ENCODE measurements at places on chromosomes 5 and 9.

GRCh38 chr5:10031817-10032216, 217.9 kb downstream of the ATPSCKMT start:
- DNase-seq, result no peak

DNA sequence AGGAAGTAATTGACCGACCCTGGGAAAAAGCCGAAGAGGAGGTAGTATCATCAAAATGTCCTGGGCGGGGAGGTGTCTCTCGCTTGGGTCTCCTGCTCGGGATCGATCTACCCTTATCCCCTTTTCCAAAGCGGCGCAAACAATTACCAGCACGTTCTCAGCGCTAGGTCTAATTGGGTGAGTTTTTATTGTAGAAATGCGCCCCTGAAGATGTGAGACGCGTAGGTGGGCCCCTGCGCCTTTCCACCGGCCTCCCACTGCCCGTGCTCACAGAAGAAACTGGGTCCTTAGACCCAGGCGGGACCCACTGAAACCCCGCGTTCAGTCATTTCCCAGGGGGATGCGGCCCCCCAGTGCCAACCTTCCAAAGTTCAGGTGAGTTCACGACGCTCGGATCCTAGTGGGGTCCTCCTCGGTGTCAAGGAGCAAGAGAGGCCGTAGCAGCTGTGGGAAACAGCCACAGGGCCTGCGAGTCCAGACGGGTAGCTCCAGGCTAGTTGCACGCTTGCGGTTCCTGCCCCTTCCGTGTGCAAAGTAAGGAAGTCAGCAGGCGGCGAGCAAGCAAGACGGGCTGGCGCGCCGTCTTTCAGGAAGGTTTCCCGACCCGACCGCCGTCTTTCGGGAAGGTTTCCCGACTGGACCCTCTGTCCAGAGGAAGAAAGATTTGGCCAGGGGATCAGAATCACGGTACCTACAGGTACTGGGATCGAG, 1.5 kb downstream of the SMIM32 start:
- no peak for DNase-seq

- DNase-seq, result peak; percentile 31
Observed at GRCh38 chr5:34008802-34009201, 952 bp upstream of the AMACR start.

DNA sequence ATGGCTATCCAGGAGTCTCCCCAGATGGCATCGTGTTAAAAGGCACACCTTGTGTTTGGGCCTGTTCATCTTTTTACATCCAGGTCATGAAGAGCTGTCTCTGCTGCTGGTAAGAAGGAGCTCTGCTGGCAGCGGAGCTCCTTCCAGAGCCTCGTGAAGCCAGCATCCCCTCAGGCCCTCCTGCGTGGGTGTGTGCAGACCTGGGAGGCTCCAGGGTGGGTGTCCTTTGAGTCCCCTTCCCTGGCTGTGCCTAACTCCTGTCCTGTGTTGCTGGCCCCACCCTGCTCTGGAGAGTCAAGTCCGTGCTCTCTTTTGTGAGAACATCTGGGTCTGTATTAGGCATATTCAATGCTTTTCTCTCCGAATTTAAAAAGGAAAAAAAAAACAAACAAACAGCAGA, 149.6 kb upstream of the IRX2 start:
- no peak for DNase-seq

DNA sequence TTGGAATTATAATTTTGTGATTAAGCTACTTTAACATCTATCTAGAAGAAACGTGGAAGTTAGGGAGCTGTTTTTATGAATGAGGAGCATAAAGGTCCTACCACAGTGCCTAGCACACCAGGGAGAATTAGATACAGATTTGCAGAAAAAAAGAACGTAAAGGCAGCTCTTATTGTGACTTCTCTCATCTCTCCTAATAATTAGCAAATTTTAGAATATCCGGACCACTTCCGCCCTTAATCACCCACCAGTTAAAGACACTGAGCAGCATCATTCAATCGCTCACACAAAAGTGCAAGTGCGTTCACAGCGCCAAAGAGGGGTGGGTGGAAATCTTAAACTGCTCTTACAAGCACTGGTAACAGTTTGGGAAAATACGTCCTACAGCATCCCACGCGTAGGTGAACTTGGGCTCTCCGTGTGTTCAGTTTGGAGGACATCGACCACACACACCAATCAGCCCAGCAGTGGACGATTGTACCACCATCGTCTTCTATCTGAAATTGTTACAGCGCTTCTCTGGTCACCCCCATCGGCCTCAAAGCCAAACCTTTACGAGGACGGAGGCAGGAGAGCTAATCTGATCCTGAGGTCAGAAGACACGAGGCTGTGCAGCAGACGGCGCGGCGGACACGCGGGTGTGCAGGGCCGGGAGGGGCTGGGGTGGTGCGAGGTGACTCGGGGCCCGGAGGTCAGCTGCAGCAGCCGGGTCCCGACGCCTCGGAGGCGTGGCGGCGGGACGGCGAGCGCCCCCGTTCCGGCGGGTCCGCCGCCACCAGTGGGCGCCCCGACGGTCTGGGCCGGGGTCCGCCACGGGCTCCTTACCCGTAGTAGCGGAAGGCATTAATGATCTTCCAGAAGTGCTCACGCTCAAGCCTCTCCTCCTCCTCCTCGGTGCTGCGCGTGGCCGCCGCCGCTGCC, 646 bp downstream of the CARNMT1 start:
- DNase-seq, result peak; percentile 25

DNA sequence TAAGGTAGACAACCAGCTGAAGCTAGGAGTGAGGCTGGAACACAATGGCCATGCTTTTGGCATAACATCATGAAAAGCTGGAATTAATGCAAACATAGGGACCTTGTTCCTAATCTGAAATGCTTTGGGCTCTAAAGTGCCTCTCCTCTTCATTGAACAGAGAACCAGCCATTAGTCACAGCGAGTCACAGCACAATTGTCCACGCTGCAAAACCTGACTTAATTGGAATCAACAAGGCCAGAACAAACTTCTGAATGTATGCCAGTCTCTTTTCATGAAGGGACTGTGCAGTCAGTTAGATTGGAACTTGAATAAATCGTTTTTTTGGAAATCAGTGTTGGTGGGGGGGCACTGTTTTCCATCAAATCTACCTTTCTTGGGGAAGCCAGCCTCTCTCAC, 96.5 kb downstream of the JAKMIP2 start:
- DNase-seq, result no peak

GRCh38 chr5:40437452-40437861, 242.3 kb upstream of the PTGER4 start:
- no peak for DNase-seq

DNA sequence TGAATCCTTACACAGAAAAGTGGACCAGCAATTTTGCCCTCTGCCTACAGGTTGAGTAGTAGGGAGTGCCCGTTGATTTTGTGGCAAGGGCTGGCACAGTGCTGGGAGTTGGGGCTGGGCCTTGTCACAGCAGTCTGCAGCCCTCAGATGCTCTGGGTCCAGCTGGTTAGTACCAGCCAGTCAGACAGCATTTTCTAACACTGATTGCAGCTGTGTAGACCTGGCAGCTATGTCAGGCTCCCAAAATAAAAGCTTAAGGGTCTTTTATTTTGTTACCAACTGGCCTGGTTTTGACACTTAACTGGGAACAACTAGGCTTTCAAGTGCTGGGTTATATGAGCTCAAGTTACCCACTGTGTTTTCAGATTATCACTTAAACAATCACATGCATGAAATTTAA, 57.7 kb downstream of the MAT2B start:
- no peak for DNase-seq

DNA sequence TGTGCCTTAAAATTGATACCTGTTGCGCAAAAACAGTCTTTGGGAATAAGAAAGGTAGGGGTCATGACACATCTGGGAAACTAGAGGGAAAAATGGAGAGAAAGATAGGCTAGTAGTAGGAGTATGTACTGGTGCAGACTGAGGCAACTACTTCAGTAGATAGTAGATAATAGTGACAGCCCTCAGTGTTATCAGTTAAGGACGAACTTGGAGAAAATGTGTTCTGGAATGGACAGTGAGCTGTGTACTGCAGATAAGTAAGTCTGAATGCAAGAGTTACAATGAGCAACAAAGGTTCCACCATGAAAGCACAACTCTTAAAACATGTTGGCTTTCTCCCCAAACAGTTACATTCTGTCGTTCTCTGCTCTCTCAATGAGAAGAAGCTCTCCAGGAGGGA, 6.5 kb upstream of the INSL6 start:
- no peak for DNase-seq

DNA sequence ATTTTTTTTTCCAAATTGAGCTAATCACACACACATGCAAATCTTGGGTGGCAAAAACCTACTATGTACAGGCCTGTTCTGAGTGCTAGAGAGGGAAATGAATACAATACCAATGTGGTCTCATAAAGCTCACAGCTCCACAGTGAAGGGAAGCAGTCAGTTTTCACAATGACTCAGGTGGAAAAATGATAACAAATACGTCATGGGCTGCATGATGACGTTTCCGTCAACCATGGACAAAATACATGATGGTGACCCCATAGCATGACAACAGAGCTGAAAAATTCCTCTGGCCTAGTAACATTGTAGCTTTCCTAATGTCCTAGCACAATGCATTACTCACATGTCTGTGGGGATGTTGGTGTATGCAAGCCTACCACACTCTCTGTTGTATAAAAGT, 252.5 kb downstream of the TRIM32 start:
- no peak for DNase-seq

GRCh38 chr9:20255052-20255451, 367.2 kb downstream of the MLLT3 start:
- DNase-seq, result no peak

GRCh38 chr5:31736127-31736526, 97.2 kb downstream of the PDZD2 start:
- DNase-seq, result no peak

DNA sequence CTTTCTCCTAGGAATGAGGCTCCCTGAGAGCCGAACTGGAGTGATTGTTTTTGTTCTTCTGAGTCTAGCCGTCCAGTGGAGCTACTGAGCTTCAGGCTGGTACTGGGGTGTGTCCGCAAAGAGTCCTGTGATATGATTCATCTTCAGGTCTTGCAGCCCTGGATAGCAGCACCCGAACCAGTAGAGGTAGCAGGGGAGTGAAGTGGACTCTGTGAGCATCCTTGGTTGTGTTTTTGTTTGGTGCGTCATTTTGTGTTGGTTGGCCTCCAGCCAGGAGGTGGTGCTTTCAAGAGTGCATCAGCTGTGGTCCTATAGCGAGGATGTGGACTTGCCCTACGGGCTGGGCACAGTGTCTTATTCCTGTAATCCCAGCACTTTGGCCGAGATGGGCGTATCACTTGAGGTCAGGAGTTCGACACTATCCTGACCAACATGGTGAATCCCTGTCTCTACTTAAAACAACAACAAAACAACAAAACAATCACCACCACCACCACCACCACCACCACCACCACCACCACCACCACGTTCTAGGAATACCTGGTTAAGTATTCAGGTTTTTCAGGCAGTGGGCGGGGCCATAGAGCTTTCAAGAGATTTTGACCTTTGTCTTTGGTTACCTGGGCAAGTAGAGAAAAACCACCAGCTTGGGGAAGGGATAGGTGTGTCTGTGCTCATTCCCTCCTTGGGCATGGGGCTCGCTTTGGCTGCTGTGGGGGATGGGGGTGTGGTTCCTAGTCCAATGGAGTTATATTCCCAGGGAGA, 154.0 kb downstream of the WDR70 start:
- no peak for DNase-seq

DNA sequence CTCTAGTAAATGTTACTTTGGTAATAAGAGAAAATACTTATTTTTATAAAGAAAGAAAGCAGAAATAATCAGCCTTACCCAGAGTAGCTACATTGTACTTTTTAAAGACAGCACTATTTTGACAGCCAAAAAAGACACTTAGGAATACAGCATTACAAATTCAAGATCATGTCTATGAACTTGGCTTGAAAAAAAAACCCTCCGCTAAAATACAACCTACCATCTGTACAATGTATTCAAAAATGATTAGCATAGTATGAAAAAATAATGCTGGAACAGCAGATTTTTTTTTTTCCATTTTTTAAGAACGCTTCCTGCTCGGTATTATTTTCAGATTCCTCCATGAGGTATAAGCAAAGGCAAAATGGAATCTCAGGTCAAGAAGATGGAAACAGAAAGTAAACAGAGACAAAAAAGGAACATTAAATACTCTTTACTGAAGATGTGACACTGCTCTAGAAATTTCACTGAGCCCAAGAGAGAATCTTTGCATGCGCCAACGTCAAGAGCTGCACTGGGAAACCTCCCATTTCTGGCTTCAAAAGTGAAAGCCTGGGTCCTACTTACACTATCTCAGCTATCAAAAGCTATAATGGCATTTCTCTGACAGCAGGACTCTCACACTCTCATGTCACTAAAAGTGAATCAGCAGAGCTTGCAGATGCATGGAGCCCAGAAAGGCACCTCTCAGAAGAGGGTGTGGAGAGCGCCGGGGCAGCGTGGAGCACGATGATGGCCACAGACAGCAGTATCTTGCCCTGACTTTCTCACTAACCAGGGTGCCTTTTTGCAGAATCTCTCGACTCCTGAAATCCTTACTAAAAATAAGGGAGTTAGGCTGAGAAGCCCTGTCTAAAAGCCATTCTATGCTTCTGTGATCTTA, 167.4 kb downstream of the ELAVL2 start:
- no peak for DNase-seq

DNA sequence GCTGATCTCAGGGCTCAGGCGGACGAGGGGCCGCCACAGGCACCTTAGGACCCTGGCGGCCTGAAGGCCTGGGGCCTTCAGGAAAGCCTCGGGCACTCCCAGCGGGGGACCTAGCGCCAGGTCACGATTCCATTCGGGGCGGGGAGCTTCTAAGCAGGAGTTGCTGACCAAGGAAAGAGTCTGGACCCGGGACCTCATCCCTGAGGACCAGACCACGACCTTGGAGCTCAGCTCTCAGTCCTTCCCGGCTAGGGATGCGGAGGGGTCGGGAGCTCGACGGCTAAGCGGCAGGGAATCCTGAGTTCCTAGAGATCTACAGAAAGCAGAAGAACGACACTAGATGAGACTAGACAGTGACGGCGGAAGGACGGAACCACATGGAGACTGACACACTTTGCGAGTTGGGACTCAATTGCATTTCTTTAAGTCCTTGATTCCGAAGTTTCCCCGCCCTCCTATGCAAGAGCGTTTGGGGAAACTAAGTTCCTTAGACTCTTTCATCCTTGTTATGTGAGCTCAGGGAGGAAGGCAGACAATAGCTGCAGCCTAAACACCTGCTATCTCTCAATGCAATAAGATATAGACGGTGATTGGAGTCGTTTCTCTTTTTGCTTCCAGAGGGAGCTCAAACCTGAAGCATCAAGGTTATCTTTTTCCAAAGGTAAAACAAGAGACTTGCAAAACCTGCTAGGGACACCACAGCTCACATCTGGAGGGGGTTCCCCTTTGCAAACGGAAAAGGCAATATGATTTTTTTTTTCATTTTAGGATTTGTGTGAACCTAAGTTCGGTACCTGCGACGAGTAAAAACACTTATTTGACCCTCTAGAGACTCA, 9.7 kb downstream of the NR2F1-AS1 start:
- no peak for DNase-seq

DNA sequence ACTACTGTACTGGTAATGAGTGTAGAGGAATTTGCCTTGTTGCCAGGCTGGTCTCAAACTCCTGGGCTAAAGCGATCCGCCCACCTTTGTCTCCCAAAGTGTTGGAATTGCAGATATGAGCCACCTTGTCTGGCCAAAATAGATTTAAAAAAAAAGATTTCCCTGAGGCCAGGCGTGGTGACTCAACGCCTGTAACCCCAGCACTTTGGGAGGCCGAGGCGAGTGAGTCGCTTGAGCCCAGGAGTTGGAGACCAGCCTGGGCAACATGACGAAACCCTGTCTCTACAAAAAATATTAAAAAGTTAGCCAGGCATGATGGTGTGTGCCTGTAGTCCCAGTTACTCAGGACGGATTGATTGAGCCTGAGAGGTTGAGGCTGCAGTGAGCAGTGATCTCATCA, 62.5 kb downstream of the IPO11 start:
- DNase-seq, result no peak
